NCI-H524 (cell line): ENCODE measurements at places on chromosomes 13 and 19.

DNA sequence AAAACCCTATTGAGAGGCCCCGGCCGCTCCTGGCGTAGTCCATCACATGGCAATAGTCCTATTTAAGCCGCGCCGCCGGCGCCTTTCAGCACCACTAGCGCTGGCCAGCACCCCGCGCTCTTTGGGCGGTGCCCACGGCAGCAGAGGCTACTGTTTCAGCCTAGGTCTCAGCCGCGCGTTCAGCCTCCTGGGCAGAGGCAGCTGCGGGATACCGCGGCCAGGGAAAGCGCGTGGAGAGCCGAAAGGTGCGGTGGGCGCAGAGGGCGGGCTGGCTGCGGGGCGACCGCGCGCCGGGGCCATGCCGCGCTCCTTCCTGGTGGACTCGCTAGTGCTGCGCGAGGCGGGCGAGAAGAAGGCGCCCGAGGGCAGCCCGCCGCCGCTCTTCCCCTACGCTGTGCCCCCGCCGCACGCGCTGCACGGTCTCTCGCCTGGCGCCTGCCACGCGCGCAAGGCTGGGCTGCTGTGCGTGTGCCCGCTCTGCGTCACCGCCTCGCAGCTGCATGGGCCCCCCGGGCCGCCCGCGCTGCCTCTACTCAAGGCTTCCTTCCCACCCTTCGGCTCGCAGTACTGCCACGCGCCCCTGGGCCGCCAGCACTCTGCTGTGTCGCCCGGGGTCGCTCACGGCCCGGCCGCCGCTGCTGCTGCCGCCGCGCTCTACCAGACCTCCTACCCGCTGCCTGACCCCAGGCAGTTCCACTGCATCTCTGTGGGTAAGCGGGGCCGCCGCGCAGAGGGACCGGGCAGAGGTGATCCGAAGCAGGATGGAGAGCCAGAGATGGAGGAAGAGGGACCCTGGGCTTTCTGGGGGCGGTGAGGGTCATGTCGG is at the start of gene GSX1:
Gene GSX1, plus strand, starts transcription at position 91 of the 826 bp plus-strand sequence. Its CDS starts 208 bp downstream, at position 299.
- peak; percentile 46 for DNase-seq

- DNase-seq = no peak
Measured at GRCh38 chr13:99140831-99141230, 59.8 kb upstream of the UBAC2 start.

DNA sequence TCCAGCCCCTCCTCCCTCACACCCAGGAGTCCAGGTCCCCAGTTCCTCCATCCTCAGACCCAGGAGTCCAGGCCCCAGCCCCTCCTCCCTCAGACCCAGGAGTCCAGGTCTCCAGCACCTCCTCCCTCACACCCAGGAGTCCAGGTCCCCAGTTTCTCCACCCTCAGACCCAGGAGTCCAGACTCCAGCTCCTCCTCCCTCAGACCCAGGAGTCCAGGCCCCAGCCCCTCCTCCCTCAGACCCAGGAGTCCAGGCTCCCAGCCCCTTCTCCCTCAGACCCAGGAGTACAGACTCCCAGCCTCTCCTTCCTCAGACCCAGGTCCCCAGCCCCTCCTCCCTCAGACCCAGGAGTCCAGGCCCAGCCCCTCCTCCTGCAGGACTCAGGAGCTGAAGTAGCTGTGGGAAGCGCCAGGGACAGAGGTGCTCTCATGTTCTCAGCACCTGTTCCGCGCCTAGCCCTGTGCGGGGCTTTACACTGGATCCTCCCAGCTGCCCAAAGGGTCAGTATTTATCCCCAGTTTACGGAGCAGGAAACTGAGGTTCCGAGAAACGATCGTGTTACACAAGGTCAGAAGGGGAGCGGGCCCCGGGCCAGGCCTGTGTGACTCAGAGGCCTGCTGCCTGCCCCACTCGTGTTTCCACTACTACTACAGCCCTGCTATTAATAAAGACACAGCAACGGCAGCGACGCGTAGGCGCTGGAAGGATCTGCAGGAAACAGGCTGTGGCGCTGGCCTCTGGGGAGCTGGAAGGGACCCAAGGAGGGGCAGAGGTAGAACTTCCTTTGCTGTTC is 1.7 kb upstream of the SBK3 start:
- DNase-seq = no peak

DNA sequence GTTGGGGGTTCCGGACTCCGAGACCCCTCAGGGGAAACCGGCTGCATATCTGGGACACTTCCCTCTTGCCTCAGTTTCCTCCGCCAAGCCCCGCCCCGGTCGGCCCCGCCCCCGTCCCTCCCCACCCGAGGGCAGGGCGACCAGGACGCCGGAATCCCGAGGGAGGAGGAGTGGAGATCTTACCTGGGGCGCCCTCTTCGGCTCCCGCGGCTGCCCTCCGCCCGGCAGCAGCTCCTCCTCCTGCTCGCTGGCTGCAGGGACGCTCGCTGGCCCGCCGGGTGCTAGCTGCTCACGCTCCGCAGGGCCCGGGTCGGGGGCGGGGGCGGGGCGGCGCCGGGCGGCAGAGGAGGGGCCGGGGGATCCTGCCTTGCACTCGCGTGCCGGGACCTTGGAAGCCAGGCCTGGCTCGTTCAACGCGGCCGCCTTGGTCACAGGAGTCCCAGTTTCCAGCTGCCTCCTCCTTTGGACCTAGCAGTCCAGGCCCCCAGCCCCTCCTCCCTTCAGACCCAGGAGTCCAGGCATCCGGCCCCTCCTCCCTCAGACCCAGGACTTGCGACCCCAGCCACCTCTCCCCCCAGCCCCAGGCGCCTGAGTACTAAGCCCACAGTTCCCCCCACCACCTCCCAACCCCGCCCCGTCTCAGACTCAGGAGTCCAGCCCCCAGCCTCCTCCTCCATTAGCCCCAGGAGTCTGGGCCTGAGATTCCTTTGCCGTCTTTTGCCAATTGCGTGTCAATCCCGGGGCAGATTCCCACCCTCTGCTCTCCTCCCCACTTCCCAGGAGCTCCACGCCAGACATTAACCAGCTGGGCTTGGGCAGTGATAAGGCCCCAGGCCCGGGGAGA is at the start of gene NTF4:
Gene NTF4, minus strand, starts transcription at position 51 of the 844 bp plus-strand sequence. CDS start 2,821 bp downstream, outside the sequence.
- DNase-seq = no peak

DNA sequence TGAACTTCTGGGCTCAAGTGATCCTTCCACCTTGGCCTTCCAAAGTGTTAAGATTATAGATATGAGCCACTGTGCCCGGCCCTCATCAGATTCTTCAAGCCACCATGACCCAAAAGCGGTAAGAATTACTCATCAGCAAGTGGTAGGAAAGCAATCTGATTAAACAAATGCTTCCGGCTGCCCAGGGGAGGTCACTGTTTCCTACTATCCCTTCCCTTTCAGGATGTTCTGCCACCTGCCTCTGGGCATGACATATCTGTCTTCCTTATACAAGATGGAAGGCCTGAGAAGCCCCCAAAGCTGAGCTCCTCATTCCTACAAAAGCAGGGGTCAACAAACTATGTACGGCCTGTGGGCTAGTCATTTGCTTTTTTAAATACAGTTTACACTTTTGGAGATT is 7.0 kb downstream of the ABHD8 start:
- DNase-seq = no peak

GRCh38 chr13:49218493-49219051 is 1.6 kb upstream of the MLNR start:
- no peak for DNase-seq

DNA sequence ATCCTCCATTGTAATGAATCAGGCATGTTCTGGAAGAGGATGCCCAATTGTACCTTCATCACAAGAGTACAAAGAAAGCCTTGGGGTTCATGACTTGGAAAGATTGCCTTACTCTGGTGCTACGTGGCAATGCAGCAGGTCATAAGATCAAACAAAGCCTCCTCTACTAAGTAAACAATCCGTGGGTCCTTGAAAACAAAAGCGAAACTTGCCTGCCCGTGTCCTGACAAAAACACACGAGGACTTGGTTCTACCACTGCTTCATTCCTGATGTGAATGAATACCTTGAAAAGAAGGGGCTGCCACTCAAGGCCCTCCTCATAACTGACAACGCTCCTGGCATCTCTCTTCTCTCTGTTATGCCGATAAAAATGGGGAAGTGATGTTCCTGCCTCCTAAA is 18.9 kb downstream of the ZNF563 start:
- DNase-seq = no peak

DNA sequence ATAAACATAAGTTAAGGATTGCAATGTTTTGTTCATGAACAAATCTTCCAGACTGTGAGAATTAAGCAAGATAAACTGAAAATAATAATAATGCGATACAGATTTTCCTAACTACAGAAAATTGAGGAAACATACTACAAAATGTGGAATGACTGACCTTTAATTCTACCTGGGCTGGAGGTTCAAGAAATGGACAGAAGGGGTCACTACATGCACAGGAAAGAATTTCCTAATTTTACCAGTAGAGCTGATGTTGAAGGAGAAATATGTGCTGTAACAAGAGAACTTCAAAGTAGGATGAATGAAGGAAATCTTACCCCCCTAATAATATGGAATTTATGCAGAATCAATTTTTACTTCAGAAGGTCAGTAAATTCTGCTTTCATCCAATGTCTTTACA is 62.3 kb downstream of the ZNF627 start:
- no peak for DNase-seq

DNA sequence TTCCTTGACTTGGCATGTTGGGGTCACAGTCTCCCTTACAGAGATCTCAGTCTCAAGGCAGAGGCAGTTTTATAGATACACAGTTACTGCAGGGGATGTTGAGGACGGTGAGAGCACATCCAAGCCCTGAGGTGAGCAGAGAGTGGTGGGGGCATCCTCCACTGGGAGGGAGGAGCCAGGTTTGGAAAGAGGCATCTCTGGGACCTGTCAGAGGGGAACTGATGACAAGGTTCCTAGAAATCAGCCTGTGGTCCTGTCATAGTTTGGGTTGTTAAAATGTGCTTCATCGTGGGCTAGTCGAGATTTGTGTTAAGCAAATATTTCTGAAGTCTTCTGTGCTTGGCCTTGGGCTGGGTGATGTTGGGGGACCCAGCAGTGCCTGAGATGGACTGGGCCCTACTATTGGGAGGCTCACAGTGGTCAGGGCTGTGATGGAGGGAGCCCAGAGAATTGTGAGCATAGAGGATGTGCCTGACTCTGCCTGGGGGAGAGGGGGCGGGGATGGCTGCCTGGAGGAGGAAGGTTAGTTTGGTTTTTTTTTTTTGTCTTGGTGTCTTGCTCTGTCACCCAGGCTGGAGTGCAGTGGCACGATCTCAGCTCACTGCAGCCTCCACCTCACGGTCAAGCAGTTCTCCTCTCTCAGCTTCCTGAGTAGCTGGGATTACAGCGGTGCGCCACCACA is 3.9 kb downstream of the SUPT5H start:
- no peak for DNase-seq

DNA sequence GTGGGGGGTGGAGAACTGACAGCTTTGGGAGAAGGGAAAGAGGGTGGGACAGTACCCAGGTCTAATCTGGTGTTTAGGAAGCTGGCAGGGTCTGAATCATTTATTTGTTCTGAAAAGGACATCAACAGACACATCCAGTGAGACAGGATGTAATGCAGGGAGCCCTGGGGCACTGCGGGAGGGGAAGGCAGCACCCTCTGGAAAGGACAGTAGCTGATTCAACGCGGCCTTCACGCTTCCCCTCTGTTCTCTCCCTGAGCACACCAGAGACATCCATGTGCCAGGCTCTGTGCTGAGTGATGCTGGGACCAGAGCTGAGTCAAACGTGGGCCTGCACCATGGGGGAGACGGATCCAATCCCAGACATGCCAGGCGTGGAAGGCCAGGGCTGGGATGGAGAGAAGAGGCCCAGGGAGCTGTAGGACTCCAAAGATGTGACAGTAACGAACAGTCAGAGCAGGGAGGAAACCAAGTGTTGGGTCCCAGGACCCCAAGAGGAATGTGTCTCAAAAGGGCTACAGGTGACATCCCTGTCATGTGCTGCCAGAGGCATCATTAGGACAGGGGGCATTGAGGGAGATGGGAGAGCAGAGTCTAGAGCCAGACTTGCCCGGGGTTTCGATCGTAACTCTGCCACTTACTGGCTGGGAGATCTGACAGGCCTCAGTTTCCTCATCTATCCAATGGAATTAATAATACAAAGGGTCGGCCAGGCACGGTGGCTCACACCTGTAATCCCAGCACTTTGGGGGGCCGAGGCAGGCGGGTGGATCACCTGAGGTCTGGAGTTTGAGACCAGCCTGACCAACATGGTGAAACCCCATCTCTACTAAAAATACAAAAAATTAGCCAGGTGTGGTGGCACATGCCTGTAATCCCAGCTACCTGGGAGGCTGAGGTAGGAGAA is 1.7 kb downstream of the ETFB start:
- no peak for DNase-seq

- DNase-seq = no peak
Measured at GRCh38 chr13:48165063-48165462, 67.9 kb upstream of the ITM2B start.

GRCh38 chr19:4737955-4738600 is 14.4 kb upstream of the DPP9 start:
- no peak for DNase-seq

DNA sequence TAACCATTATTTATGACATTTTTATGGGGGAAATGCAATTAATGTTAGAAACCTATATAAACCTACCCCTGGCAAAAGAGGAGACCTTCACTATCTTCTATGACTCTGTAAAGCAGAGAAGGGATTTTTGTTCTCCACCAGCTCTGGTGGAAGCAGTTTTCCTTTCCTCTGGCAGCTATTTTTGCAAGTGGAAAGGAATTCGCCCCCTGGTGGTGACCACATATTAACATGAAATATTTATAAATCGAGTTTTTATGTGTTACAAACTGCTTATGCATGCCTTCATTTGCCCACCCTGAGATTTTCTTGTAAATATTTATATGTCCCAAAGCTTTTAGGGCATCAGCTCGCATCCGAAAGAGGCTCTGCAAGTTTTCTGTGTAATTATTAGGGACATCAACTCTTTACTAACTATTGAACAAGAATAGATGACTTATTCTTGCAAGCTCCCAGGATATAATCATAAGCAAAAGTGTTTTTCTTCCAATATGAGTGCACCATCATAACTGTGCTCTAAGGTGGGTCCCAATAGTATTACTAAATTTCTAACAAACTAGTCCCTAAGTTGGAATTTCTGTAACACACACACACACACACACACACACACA is 62.4 kb downstream of the SERTM1 start:
- no peak for DNase-seq

GRCh38 chr13:113616991-113617749 is 32.6 kb downstream of the TFDP1 start:
- no peak for DNase-seq
